Activated naive CD4-positive, alpha-beta T cell treated with anti-CD3 and anti-CD28 coated beads, Interleukin-2, amount 50 U/mL, for 72 hours (primary cell): ENCODE measurements at places on chromosomes 4 and X. TPM values are rescaled to one million over a fixed set of nuclear protein-coding genes. Genes with fewer than 3 reads are reported as not detected.

DNA sequence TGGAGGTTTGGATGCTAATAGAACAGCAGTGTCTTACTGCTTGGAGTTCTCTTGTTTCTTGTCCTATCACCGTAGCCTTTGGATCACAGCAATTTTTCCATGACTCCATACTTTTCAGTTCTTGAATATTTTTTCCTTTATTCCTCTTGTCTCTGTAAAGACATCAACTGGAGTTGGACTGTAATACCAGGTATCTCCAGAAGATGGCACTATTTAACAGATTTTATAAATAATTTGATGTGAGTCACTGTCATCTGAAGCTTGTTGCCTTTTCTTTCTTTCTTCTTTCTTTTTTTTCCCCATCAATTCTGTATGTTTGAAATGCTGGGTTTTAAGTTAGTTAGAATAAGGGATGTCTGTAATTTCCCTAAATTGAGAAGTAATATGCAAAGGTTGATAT lies 24.1 kb downstream of the HPRT1 start:
- no peak for DNase-seq

The APLN gene
- not detected for total RNA-seq

The CT45A10 gene
- not detected for total RNA-seq

DNA sequence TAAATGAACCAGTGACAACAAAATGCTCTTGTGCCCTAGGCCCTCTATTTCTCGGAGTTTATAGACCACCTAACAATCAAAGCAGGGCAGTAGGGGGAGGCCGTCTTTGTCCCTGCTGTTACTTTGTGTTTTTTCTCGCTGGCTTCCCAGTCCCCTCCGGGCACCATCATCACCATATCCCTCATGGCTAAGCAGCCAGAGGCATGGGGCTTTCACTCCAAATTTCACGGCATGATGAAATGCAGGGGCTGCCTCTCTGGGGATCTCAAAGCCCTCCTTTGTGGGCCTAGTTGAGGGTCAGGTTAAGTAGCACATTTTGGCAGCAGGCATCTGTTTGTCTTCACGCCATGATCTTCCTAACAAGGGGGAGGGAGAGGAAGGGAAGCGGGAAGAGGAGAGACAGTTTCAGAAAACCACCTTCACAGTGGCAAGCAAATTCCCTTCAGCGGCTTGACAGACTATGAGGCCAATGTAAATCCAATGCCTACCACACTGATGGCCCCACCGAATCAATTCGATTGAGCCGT lies 91.9 kb downstream of the ANOS1 start:
- no peak for DNase-seq

DNA sequence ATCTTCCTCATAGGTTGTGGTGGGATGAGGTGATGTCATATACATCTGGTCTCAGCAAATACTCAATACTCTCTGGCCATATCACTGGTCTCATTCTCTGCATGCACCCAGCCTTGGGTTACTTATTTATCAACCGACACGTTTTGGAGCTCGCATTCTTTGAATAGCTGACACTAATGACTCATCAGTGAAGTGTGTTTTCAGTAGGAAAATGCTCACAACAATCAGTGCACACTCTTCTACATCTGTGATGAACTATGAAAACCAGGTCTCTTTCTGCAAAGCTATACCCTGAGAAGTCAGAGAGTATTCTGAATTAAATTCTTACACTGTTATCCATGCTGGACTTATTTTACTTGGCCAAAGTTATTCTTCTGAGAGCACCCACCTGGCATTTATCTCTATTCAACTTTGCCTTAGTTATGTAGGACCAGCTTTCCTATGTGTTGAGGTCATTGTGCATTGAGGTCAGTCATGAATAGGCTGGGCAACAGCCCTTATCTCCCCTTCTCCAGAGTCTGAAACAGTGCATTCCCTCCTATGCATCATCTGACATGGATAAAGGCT lies 58.7 kb upstream of the DHX15 start:
- DNase-seq: no peak

The RAP2C gene
- total RNA-seq: 39.4 TPM

DNA sequence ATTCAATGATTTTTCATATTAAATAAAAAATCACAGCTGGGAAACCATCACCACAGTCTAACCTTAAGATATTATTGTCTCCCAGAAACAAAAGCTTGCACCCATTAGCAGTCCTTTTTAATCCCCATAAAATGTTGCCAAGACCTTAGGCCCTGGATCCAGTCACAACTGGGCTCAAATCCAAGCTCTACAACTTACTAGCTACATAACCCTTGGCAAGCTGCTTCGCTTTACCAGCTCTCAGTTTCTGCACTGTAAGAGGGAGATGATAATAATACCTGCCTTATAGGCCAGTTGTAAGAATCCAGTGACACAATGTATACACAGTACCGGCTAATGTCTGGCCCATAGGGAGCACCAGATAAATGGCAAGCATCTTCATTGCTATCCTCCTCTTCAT lies 400.9 kb upstream of the FGF13 start:
- no peak for DNase-seq

DNA sequence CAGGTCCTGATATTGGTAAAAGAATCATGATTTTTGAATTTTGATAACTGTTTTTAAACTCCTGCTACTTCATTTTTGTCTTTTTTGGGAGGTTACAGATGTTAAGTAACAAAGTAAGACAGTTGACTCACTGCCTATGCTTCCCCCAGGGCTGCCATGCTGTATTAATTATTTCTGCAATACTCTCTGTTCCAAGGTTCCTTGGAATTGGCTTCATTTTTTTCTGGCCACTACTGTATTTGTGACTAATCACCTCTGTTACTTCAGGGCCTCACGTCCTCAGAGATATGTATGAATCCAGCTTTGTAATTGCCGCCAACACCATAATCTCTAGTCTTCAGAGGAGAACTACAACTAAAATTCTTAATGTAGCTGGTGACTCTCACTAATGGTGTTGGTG lies 1729.3 kb downstream of the C4orf33 start:
- no peak for DNase-seq

The ZNF280C gene
- total RNA-seq: 5.6 TPM

DNA sequence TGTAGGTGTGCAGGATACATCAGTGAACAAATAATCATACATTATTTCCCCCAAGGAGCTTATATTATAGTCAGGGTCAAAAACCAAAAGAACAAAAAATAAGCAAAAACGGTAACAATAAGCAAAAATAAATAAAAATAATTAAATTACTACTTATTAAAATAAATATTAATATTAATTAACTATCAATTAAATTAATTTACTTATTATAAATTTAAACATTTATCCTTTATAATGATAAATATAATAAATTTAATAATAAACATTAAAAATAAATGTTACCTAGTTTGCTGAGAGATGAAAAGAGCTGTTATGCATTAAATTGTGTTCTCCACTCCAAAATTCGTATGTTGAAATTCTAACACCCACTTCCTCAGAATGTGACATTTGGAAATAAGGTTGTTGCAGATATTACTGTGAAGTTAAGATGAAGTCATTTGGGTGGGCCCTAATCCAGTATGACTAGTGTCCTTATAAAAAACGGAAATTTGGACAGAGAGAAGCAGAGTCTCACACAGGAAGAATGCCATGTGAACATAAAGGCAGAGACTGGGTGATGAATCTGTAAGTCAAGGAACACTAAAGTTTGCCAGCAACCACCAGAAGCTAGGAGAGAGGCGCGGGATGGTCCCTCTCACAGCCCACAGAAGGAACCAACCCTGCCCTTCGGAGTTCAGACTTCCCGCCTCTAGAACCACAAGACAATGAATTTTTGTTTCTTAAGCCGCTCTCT lies 67.2 kb upstream of the IBSP start:
- DNase-seq: no peak

GRCh38 chr4:19256823-19257222 lies 994.9 kb upstream of the SLIT2 start:
- DNase-seq: no peak

DNA sequence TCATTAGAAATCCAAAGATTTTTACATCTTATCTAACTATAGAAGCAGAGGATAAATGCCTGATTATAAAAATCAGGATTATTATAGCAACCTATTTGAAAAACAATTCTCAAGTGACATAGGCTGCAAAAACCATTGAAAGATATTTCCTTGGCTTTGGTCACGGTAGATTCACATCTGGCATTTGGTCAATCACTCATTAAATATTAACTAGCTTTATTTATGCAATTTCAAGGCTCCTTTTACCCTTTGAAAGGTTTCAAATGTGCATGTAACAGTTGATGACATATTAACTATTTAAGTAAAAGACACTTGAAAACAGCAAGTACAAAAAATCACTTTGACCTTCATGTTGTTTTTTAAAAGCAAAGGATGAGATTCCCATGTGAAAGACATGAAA lies 98.1 kb downstream of the MMRN1 start:
- no peak for DNase-seq

DNA sequence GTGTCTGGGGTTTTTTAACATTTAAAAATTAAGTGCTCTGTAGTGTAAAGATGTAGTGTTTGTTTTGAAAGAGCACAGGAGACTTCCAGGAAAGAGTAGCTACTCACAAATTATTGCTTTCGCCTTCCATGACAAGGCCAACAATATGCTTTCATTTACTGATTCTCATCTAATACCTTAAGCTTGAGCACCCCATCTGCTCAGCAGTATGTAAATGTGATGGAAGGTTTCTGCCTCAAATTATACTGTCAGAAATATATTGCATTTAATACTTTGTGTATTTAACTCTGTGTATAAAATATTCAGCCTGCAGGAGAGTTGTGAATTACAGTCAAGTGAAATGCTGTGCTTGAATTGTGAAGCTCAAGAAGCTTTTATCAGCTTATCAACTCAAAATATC lies 296.3 kb upstream of the ATOH1 start:
- no peak for DNase-seq

DNA sequence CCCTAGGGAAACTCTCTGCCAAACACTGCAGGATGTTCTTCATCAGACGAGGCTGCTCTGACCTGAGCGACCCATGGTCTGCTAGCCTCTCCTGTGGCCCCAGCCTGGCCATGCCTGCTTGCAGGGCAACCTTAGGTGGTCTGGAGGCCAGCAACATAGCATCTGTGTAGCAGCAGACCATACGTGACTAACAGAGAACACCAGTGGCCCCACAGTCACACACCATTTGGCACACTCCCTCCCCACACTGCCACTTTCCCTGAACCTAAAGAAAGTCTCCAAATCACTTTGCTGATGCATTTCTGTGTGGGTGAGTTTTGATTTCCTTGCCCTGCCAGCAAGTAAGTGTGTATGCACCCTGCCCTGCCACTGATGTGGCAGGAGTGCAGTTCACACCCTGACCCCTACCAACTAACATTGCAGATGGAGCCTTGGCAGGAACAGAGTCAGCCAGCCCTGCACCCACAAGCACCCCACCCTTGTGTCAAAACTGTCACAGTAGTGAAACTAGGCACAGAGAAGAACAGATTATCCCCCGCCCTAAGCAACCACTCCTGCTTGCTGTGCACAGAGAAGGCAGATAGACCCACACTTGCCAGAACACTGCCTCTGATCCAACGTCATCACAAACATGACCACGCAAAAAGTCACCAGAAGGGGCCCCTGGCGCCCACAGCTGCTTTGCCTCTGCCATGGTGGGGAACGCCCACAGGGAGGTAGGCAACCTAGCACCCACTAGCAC lies 249.1 kb downstream of the SPIN4 start:
- no peak for DNase-seq

GRCh38 chr4:138537731-138538490 lies 295.8 kb upstream of the SLC7A11 start:
- no peak for DNase-seq

- no peak for DNase-seq
These were observed 7.8 kb downstream of the FLNA start for GRCh38 chrX:154366666-154367055.

DNA sequence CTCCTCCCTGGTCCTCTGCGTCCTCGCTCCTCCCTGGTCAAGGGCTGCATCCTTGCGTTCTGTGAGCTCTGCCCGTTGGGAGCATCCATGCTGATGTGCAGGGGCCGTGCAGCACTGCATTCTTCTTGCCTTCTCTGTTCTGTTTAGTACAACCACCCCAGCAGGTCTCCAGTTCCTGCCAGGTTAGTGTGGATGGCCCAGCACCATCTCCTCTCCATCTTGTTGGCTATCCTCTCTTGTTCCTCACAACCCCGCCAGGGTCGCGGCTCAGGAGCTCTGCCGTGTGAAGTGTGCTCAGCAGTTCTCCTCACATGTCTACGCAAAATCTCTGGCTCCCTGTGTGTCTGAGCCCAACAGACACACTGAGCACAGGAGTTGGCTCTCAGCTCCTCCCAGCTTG lies 10.4 kb upstream of the MAEA start:
- DNase-seq: no peak

DNA sequence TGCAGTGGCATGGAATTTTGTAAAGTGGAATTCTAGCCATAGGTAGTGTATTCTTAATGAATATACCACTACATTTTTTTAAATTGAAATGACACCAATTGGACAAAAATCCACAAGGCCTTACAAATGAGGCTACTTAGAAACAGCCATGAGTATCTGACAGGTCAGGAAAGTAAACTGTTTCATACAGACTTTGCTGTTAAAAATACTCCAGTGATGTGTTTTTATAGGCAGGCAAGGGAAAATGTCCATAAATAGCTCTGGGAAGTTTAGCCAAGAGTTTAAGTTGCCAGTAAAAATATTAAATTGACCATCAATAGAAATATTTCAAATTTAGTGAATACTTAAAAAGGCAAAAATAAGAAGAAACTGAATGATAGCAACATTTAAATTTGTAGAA lies 41.8 kb upstream of the PDLIM5 start:
- no peak for DNase-seq

GRCh38 chr4:183399126-183399522 lies 45.3 kb upstream of the CDKN2AIP start:
- DNase-seq: no peak

The GLRA2 gene
- not detected for total RNA-seq

GRCh38 chr4:10534820-10535219 lies 77.6 kb upstream of the ZNF518B start:
- DNase-seq: no peak
